ENCODE measurements at places on chromosomes 13 and 19.

GRCh38 chr13:52599037-52599847, 43.0 kb upstream of the HNRNPA1L2 start:
- no peak for DNase-seq

GRCh38 chr19:16266586-16266942, 58.1 kb upstream of the KLF2 start:
- DNase-seq, result peak; percentile 31

DNA sequence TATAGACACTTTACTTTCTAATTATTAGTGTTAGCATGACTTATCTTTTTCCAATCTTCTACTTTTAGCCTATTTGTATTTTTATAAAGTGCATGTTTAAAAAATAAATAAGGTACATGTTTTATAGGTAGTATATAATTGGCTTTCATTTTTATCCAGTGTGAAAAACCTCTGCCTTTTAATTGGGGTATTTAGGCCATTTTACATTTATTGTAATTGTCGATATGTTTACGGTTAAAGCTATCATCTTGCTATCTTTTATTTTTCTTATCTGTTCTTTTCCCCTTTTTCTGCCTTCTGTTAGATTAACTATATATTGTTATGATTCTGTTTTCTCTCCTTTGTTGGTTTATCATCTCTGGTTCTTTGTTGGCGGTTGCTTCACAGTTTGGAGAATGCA, 9.1 kb downstream of the PROZ start:
- no peak for DNase-seq

DNA sequence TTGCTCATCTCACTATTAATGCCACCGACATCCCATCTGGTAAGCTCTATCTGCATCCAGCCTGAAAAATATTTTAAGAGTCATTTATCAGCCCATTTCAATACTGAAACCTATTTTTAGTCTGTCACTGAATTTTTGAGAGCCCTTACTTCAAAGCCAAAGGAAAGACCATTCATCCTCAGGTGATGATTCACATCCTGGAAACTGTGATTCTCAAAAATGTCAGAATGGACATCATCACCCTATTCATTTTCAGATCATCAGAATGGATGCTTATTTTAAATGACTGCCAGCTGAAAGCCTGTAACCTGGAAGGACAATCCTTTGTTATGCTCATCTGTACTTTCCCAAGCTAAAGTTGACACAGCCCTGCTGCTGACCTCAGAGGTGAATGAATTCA, 27.0 kb downstream of the TNFSF11 start:
- no peak for DNase-seq

GRCh38 chr13:44132710-44133109, 240.9 kb upstream of the SERP2 start:
- no peak for DNase-seq

DNA sequence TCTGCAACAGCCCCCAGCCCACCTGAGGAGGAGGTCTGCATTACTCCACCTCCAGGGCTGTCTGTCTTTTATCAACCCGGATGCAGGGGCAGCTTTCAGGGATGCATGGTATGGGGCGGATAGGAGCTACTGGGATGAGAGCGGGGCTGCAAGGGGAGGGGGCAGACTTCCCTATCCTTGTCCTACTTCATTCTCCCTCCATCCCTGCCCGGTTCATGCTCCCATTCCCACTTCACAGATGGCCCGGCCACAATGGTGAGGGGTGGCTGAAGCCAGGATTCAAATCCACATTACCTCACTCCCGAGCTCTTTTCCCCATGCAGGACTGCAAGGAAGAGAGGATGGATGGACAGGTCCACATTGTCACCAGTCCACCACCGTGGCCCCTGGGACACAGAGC, 40.5 kb upstream of the VSTM2B start:
- no peak for DNase-seq

DNA sequence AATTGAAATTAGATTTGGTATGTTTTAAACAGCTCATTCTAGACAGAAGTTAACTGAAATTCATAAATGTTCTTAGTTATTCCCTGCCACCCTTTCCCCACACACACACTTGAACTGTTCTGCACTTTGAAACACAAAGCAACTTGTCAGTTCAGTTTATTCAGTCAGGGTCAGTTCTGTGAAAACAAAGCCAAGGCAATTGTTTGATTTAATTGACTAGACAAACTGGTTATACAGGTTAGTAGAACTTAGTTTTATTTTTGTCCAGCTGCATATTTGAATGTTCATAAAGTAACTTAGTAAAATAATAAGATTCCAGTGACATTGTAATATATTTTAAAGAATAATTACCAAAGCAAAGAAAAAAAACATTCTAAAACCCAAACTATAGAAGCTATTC, 98.3 kb upstream of the KLF5 start:
- DNase-seq, result no peak

DNA sequence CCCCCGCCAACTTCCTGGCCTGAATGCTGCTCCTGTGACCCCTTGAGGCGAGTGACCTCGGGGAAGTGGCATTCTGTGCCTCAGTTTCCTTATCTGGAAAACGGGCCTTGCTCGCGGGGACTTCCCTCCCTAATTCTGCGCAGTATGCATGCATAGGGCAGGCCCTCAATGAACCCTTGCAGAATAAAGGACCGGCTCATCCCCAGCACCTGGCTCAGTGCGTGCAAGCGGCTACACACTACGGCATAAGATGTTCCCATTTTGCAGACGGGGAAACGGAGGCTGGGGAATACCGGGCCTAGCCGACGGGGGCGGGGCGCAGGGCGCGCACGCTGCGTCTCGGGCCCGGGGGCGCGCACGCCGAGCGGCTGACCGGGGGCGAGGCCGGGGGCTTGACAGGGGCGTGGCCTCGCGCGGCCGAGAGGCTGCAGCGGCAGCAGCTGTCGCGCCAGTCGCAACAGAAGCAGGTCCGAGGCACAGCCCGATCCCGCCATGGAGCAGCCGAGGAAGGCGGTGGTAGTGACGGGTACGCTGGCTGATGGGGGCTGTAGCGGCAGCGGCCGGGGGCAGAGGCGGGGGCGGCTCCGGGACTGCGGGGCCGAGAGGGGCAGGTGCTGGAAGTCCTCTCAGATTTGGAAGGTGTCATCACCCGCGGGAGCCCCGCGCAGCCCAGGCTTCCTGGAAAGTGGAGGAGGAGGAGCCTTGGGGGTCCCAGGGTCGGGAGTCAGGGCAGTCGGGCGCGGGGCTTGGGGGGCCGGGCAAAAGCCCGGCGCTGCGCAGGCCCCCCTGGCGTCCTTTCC, at the start of gene PGPEP1:
Gene PGPEP1, plus strand, starts transcription at position 409 of the 800 bp plus-strand sequence. Its CDS starts 84 bp downstream, at position 493.
- DNase-seq, result peak; percentile 68

GRCh38 chr19:1470305-1471009, 8.6 kb downstream of the C19orf25 start:
- DNase-seq, result peak; percentile 60

DNA sequence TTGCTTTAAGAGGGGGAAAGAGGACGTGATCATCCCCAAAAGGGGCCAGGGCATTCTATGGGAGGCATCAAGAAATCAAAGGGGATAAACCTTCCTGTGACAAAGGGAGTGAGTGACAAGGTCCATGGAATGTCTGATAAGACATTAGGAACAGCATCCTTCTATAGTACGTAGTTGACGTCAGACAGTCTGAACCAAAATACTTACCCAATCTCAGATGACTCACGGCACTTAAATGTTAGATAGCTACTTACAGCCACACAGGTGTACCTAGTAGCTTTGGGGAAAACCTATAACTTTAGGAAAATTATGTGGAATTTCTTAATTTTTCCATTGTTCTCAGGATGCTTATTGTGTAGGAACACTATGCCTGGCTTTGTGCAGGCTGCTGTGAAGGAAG, 4.9 kb downstream of the LGALS16 start:
- no peak for DNase-seq

DNA sequence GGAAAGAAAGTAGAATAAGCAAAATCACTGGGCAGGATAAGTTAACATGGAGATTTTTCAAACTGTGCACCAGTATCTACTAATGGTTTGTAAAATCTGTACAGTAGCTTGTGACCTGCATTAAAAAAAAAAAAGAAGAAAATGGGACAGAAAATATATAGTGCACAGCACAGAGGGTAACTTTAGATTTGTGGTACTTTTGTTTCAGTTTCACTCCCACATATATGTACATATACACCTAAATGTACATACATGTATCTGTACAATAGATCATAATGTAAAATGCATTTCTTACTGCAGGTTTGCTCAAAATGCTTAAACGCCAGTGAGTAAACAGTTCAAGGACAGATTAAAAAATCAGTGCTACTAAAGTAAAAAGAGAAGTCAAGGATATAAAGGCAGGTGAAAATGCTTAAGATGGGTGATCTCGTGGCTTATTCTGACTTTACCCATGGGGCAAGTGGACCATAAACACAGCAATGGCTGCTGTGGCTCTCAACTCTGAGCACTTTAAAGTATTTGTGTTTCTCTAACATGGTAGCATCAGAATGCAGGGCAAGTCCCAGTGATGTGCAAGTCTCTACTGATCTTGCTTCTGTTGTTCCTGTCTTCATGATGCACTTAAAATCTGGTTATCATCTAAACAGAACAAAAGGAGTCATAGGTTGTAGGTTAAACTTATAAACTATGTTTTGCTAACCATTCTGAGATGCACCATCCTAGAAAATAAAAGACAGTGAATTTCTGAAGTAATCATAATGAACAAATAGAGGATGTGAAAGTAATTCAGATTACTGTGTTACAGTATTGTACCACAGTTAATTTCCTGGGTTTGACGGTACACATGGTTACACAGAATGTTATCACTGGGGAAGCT, 112.3 kb downstream of the MIPEP start:
- no peak for DNase-seq

DNA sequence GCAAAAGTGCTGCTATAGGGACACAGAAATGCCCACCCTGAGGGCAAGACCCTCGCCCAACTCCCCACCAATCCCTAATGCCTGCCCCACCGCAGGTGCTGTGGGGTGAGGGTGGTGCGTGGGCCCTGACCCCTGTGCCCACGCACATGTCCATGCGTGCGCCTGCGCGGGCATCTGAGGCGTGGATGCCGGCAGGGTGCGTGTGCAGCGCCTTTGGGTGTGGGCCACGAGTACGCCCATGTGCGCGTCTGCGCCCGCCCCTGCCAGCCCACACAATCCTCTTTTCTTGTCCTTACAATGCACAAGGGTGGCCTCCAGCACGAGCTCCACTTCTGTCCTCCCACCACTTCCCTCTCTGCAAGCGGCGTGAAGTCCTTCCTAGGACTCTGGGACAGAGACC, 14.3 kb downstream of the FUT6 start:
- DNase-seq, result no peak

GRCh38 chr13:36769126-36769525, 49.9 kb upstream of the RFXAP start:
- DNase-seq, result no peak

GRCh38 chr19:9498183-9498902, at the start of gene ZNF560:
Gene ZNF560, minus strand, starts transcription at chr19:9498616. Its CDS starts 23,303 bp downstream, at chr19:9475313.
- no peak for DNase-seq

- DNase-seq, result peak; percentile 15
These were observed 58.8 kb upstream of the ZNF681 start for GRCh38 chr19:23817519-23817918.

DNA sequence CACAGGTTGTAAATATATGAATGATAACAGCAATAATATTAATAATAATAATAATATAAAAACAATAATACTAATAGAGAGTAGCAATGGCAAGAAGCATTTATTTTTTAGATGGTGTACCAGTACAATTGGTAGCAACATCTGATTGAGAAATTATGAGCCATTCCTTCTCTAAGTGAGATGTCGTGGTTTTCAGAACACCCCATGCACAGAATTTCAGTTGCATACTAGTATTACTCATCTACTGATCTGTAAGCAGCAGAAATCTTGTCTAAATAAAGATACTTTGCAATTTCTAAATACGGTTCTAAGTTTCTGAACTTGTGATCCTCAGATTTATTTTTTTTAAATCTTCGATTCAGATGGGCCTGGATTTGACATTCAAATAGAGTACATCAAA, 788.0 kb upstream of the ATXN8OS start:
- DNase-seq, result no peak

GRCh38 chr19:36950335-36951119, 34.4 kb downstream of the ZNF568 start:
- no peak for DNase-seq

DNA sequence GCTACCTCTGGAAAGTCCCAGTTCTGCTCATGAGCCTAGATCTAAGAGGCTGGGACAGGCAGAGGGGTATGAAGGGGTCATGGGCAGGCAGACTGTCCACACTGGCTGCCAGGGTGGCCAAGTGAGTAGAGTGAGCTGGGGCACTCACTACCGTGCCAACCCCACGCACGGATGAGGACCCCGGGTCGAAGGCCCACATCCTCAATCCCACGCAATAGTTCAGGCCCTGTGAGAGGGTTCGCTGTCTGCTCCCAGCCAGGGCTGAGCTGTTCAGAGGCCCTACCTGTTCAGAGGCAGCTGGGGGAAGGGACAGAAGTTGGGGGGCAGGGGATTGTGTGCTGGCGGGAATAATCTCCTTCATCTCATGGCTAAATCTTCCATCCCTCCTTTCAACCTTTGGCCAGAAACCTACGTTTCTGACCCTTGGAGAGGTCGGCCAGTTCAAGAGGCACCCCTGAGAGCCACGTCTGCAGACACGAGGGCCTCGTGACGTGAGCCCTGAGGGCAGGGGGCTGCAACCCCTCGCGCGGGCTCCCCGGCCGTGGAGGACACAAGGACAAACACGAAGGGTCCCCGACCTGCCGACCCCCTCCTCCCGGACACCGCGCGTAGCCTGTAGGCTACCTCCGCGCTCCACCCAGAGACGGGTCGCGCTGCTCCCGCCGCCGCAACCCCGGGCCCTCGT, 1.0 kb upstream of the RPS5 start:
- no peak for DNase-seq

GRCh38 chr19:54434873-54435214, 14.2 kb upstream of the LENG8 start:
- no peak for DNase-seq

- DNase-seq, result no peak
These were observed 174.4 kb downstream of the DCT start for GRCh38 chr13:94305033-94305432.

DNA sequence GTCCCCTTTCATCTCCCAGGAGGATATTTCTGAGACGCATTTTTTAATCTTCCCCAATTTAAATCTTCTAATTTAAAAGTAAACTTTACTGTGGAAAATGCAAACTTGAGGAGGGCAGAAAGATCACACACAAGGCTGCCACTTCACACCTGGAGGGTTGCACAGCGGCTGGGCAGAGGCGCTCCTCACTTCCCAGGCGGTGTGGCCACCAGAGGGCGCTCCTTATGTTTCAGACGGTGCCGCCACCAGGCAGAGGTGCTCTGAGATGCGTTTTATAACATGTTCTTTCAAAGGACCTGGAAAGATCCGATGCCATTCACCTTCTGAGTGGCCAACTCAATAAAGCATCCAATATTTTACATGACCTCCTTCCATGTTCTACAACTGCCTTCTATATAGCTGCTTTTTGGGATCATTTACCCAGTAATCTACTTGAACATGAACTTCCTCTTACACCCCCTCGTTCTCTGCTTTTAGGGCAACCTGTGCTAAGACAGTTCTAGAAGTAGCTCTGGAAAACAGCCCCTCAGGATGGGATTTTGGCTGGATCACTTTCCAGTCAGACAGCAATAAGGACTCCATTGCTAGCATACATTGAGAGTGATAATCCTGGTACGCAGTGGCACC, 14.8 kb upstream of the MTUS2 start:
- DNase-seq, result no peak

GRCh38 chr13:80161896-80162295, 179.0 kb downstream of the SPRY2 start:
- no peak for DNase-seq

Measured in stimulated activated CD8-positive, alpha-beta memory T cell treated with anti-CD3 and anti-CD28 coated beads, Interleukin-4, amount 100 ng/mL, for 24 hours (primary cell).